ENCODE measurements at places on chromosomes 2 and 18. TPM values are rescaled to one million over a fixed set of nuclear protein-coding genes. Genes with fewer than 3 reads are reported as not detected.

DNA sequence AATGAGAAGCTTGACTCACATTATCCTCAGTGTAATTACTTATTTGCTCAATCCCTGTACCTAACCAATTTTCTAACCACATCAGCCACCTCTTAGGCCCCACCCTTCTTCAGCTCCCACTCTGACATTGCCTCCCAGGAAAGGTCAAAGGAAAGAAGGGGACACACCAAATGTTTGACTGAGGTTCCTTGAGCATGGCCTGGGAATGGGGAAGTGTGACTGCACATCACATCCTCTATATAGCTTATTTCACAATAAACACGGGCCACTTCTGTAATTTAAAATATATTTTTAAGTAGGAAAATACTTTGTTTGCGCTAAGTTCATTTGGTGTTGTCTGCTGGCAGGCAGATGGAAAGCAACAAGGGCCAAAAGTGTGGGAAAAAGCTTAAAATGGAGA lies 3.0 kb upstream of the FIGLA start:
- no peaks in the 10 kb centered on the region for H3K36me3 ChIP-seq
- H3K4me3 ChIP-seq: no peak overlapping the region
- no peak for DNase-seq
- no peak overlapping the region for H3K27ac ChIP-seq

- no peak for DNase-seq
- no peak overlapping the region for H3K4me3 ChIP-seq
- H3K27ac ChIP-seq: no peak overlapping the region
These were observed 3.8 kb downstream of the GBX2 start for GRCh38 chr2:236164201-236164924.

Gene CFC1
- 0.20 TPM for polyA plus RNA-seq

GRCh38 chr2:135870571-135870970 lies 5.7 kb downstream of the MCM6 start:
- peaks cover under 1% of the 10 kb centered on the region for H3K27me3 ChIP-seq
- no peak overlapping the region for H3K4me3 ChIP-seq
- no peak overlapping the region for H3K27ac ChIP-seq
- H3K36me3 ChIP-seq: peaks cover 24% of the 10 kb centered on the region
- peaks cover 19% of the 10 kb centered on the region for H3K4me1 ChIP-seq
